ENCODE measurements at places on chromosomes 1 and 21.

DNA sequence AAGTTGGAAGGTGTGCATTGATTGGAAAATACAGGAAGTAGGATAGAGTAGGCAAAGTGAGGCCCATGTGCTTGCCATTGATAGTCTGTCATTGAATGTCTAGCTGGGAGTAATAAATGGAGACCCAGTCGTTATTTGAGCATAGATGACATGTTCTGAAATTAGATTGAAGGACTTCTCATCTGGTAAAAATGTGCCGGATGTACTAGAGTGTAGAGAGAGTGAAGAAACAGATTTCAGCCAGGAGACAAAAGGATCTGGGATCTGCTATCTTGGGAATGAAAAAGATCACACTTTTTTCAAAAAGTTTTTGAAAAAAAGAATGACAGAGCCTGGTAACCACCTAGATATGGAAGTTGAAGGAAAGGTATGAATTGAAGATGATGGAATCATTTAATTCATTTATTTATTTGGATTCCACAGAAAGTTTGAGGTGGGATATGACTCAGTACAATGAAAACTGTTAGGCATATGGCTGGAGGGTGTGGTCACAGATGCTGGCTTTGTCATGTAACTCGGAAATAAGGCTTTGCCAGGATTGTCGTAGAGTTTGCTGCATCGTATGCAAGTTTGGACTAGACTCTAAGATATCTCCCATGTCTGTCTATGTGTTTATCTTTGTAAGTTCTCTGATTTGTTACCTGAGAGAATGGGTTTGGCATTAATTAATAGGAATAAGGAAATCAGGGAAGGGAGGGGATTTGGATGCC lies 137.1 kb downstream of the PBX1 start:
- no peak for DNase-seq

DNA sequence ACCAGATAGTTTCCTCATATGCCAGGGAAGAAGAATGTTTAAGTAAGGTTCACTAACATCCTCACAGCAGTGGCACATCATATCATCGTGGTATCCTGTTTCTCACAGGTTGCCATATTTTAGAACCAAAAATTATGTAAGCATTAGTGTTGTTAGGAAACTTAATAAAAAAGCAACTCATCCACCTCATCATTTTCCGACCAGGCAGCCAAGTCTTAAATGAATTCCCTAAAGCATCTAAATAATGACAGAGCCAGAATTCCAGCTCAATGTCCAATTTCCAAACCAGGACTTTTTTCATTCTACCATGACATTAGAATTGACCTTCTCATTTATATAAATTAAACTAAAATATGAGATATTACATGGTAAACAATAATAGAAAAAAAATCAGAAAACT lies 272.7 kb downstream of the NTNG1 start:
- DNase-seq = no peak

- no peak for DNase-seq
Measured at GRCh38 chr1:220906561-220907334, 27.5 kb downstream of the HLX start.

- no peak for DNase-seq
Measured at GRCh38 chr1:92901699-92902405, 59.4 kb downstream of the DIPK1A start.

DNA sequence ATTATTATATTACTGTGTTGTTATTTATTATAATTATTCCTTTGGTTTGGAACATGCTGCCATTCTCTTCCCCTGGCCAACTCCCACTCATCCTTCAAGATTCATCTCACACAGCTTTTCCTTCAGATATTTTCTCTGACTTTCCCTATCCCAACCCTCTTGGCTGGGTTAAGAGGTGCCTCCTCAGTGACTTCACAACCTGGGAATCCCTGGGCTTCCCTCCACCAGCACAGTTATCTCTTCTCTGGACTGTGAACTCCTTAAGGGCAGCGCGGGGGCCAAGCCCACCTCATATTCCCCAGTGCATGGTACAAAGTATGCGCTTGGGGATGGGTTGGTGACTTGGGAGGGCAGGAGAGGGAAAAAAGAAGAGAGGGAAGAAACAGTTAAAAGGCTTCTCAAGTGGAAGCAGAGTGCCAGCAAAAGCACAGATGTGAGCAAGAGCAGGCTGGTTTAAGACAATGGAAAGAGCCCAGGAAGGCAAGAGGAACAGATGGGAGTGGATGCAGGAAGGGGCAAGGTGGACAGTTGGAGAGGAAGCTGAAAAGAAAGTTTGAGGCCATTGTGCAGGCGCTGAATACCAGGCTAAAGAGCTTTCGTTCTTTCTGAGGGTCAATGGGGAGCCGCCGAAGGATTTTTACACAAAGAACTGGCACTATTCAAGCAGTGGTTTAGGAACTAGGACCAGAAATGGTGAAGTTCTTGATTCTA lies 132.3 kb downstream of the BEND5 start:
- DNase-seq = no peak

GRCh38 chr1:23601968-23602876 lies 42.9 kb upstream of the ID3 start:
- DNase-seq = peak; percentile 61

GRCh38 chr1:186864296-186864695 lies 35.5 kb downstream of the PLA2G4A start:
- DNase-seq = no peak

GRCh38 chr1:3988431-3988830 lies 88.4 kb upstream of the C1orf174 start:
- no peak for DNase-seq

GRCh38 chr1:235326719-235327558 lies 1.0 kb downstream of the ARID4B start:
- DNase-seq = peak; percentile 59

DNA sequence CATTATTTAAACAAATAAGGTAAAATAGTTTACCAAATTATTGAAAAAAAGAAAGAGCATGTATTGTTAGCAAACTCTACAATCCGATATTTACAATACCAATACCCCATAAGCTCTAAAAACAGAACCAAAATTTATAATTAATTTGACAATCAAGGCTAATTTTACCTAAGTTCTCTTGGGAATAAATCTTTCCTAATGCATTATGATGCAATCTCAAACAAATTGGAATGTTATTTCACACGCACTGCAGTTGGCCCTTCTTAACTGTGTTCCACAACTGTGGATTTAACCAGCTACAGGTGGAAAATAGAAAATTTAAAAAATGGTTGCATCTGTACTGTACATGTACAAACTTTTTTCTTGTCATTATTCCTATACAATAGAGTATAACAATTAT lies 300.1 kb downstream of the BRINP3 start:
- no peak for DNase-seq

All from CD4-positive, alpha-beta T cell treated with Interleukin-6 for 4 hours (primary cell).